Heart right ventricle (tissue), 16 donors: ENCODE measurements at places on chromosomes 6 and 20. TPM values are rescaled to one million over a fixed set of nuclear protein-coding genes. Genes with fewer than 3 reads are reported as not detected.

The PHACTR3 gene
- 3.0 TPM for total RNA-seq

The F13A1 gene
- 17.1 TPM for total RNA-seq

The ABHD12 gene
- total RNA-seq: 21.9 TPM

The PRSS35 gene
- total RNA-seq: 0.11 TPM

The TP53TG5 gene
- 1.5 TPM for total RNA-seq

The TLDC2 gene
- total RNA-seq: not detected

The SPTLC3 gene
- 4.1 TPM for total RNA-seq

The MUCL3 gene
- not detected for total RNA-seq

The BHLHE23 gene
- not detected for total RNA-seq

The NFKBIE gene
- total RNA-seq: 3.2 TPM

The OPRL1 gene
- 0.27 TPM for total RNA-seq

The THBD gene
- 14.5 TPM for total RNA-seq

The OXT gene
- total RNA-seq: not detected

The ZSCAN31 gene
- total RNA-seq: 8.0 TPM

The EFCAB8 gene
- not detected for total RNA-seq

The WFDC12 gene
- total RNA-seq: not detected

The ATRN gene
- 44.0 TPM for total RNA-seq

The NXT1 gene
- total RNA-seq: 12.9 TPM

The SMPDL3A gene
- total RNA-seq: 5.2 TPM

The TRIM10 gene
- not detected for total RNA-seq

The HTR1B gene
- not detected for total RNA-seq

The MOG gene
- 2.5 TPM for total RNA-seq

The PAK1IP1 gene
- 8.8 TPM for total RNA-seq

The BPI gene
- total RNA-seq: 0.15 TPM

The TGM3 gene
- not detected for total RNA-seq

The SLC17A3 gene
- total RNA-seq: not detected
